ENCODE measurements at places on chromosomes 1 and 21. TPM values are rescaled to one million over a fixed set of nuclear protein-coding genes. Genes with fewer than 3 reads are reported as not detected.

The OR2T29 gene
- total RNA-seq = not detected

GRCh38 chr1:89761901-89762300, 58.9 kb upstream of the LRRC8D start:
- H3K27ac ChIP-seq = peak overlapping the region; percentile 27
- H3K27me3 ChIP-seq = no peaks in the 10 kb centered on the region
- no peaks in the 10 kb centered on the region for H3K4me1 ChIP-seq
- no peak overlapping the region for H3K4me3 ChIP-seq
- DNase-seq = no peak

GRCh38 chr1:105591681-105592080, 1464.8 kb upstream of the PRMT6 start:
- no peak for DNase-seq
- no peaks in the 10 kb centered on the region for H3K4me1 ChIP-seq
- no peak overlapping the region for H3K4me3 ChIP-seq
- H3K36me3 ChIP-seq = no peaks in the 10 kb centered on the region
- H3K27me3 ChIP-seq = no peaks in the 10 kb centered on the region

DNA sequence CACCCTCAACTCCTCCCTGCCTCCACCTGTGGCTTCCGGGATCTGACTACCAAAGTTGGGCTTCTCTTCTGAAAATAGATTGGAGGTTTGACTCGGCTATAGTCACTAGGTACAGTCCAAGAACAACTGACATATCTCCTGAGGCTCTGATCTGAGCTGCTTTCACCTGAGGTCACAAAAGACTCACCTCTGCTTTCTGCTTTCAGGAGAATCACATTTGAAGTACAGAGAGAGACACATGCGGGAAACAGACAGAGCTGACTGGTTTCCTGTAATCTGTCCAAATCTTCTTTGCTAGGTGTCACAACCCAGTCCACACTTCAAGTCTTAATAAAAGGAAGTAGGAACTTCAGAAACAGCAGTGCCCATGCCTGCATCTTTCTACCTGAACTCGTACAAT, 245.4 kb upstream of the CHRM3 start:
- H3K4me3 ChIP-seq = no peak overlapping the region
- no peaks in the 10 kb centered on the region for H3K27me3 ChIP-seq
- H3K4me1 ChIP-seq = no peaks in the 10 kb centered on the region
- H3K36me3 ChIP-seq = no peaks in the 10 kb centered on the region

GRCh38 chr1:155176544-155177071, 3.0 kb downstream of the TRIM46 start:
- H3K36me3 ChIP-seq = no peaks in the 10 kb centered on the region
- no peak overlapping the region for H3K4me3 ChIP-seq
- peak; percentile 81 for DNase-seq
- no peaks in the 10 kb centered on the region for H3K4me1 ChIP-seq
- H3K27me3 ChIP-seq = no peaks in the 10 kb centered on the region
- no peak overlapping the region for H3K27ac ChIP-seq

GRCh38 chr1:52631759-52632331, 1.1 kb upstream of the SHISAL2A start:
- no peak for DNase-seq
- no peak overlapping the region for H3K27ac ChIP-seq
- no peaks in the 10 kb centered on the region for H3K27me3 ChIP-seq
- no peaks in the 10 kb centered on the region for H3K36me3 ChIP-seq
- no peak overlapping the region for H3K4me3 ChIP-seq

DNA sequence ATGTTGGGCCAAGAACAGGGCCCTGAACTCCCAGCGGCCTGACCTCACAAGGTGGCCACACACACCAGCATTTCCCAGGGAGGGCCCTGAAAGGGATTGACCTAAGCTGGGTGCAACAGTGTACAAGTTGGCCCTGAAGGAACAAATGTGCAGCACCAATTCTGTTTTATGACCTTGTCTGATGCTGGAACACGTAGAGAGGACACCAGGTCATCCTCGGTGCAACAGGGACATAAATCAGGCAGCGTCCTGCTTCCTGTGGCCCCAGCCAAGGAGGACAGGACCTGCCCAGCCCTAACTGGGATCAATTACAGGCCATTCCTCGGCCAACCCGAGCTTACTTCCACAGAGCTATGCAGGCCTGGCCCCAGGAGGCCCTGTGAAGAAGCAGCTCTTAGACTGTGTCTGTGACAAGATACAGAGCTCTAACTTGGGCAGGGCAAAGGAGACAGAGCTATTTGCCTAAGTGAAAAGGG, 12.8 kb upstream of the PHC2 start:
- no peaks in the 10 kb centered on the region for H3K27me3 ChIP-seq
- no peaks in the 10 kb centered on the region for H3K4me1 ChIP-seq
- peak; percentile 47 for DNase-seq
- no peaks in the 10 kb centered on the region for H3K36me3 ChIP-seq
- H3K4me3 ChIP-seq = no peak overlapping the region
- H3K27ac ChIP-seq = peak overlapping the region; percentile 65

Data from uterus (tissue), 4 donors.